Endothelial cell (in vitro differentiated cells): ENCODE measurements at places on chromosomes 7 and 10. TPM values are rescaled to one million over a fixed set of nuclear protein-coding genes. Genes with fewer than 3 reads are reported as not detected.

The ANKRD61 gene
- total RNA-seq, result not detected

GRCh38 chr10:115969591-115969990 lies 303.4 kb downstream of the GFRA1 start:
- no peak for DNase-seq

The RABGEF1 gene
- total RNA-seq, result 19.2 TPM

DNA sequence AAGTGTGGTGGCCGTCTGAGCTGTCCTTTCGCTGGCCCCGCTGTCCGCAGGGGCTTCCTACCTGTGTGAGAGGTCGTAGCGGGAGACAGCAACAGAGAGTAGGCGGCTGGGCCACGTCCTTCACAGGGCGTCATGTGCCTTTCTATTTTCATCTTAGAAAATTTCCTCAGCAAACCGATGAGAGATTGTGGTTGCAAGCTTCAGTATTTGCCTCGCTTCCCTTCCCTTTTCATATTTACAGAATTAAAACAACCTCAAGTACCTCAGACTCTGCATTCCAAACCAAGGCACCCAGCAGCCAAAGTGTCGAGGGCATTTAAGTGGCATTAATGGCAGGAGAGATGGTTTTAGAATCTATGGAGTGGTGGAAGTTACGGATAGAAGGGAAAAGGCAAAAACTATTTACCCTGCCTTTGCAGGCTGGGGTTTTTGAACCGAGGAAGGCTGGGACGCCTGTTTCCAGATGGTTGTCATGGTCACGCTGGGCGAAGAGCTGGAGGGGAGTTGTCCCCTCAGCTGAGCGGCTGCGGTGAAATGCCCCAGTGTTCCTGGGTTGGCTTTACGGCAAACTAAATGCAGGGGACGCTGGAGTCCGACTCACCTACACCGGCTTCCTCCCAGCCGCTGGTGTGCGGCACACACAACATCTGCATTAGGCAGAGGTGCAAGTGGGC lies 41.9 kb downstream of the WIPI2 start:
- DNase-seq, result no peak

- DNase-seq, result no peak
These were observed 244.4 kb upstream of the FZD1 start for GRCh38 chr7:91019686-91020385.

DNA sequence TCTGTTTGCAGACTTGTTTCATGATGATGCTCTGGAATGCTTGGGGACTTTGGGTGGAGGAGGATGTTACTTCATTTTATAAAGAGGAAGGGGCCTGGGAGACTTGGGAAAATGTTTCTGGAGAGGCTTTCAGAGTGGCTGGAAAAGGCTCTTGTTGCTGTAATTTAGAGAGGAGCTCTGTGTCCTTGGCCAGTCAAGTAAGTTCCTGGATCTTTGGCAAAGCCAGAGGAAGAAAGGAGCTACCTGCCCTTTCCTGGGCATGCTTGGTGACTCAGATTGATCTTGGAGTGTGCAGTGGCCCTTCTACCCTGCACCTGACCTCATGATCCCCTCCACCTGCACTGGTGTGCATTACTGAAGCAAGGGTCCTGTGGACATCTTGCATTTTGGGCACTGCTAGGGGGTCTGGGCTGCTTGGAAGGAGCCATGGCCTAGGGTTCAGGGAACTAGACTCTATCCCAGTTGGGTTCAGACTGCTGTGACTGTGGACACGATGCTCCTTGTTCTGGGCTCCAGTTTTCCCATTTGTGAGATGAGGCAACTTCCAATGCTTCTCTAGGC lies 56.1 kb downstream of the ADCYAP1R1 start:
- no peak for DNase-seq

GRCh38 chr7:111210996-111211395 lies 120.1 kb downstream of the LRRN3 start:
- no peak for DNase-seq

- DNase-seq, result peak; percentile 86
These were observed 9.9 kb downstream of the ZNF511 start for GRCh38 chr10:133318494-133319127.

The DNAJC12 gene
- 2.6 TPM for total RNA-seq

The GARIN1A gene
- 4.3 TPM for total RNA-seq
